ENCODE measurements at places on chromosomes 1 and 21.
A peak's percentile ranks its signal among the peaks of the same experiment; 100 is the strongest.

- DNase-seq = no peak
Measured at GRCh38 chr1:20949871-20950590, 162.9 kb upstream of the HP1BP3 start.

- DNase-seq = peak; percentile 11
Measured at GRCh38 chr1:81305997-81306452, 494.7 kb upstream of the ADGRL2 start.

- no peak for DNase-seq
Measured at GRCh38 chr1:101741910-101742309, 254.8 kb downstream of the OLFM3 start.

GRCh38 chr1:203930342-203930741 is 68.9 kb downstream of the SNRPE start:
- DNase-seq = no peak

- peak; percentile 13 for DNase-seq
Measured at GRCh38 chr1:222546548-222547259, 1.2 kb downstream of the HHIPL2 start.

DNA sequence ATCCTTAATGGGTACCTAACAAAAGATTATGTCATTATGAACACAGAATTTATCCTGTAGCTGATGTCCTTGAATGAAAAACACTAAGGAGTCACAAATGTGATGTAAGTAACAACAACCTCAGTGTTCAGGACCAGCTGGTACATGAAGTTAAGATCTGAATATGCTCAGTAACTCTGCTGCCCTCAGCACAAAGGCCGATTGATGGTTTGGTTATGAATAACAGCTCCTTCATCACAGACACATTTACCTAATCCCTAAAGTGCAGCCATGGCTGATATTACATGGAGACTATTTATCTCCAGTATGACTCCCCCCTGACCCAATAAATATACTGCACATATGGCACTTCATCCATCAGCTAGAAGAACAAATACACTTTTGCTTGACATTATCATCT is 75.2 kb downstream of the PLPPR5 start:
- DNase-seq = no peak

- no peak for DNase-seq
Measured at GRCh38 chr1:215636258-215636965, 69.3 kb downstream of the KCTD3 start.

GRCh38 chr1:221739018-221739676 is 2.7 kb downstream of the DUSP10 start:
- peak; percentile 18 for DNase-seq

DNA sequence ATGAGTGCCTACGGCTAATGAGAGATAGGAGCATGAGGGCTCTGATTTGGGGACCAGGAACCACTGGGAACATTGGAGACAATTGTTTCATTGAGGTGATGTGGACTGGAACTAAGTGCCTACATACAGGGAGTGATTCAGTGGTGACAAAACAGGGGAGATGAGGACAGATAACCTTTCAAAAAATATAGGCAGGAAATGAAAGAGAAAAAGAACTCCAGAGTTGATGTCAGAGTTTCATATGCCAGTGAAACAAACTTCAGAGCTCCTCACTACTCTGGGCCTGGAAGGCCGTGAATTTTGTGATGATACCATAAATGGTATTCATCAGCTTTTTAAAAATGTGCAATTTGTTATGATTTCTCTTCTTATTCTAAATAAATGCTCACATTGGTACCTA is 39.3 kb downstream of the FASLG start:
- no peak for DNase-seq

DNA sequence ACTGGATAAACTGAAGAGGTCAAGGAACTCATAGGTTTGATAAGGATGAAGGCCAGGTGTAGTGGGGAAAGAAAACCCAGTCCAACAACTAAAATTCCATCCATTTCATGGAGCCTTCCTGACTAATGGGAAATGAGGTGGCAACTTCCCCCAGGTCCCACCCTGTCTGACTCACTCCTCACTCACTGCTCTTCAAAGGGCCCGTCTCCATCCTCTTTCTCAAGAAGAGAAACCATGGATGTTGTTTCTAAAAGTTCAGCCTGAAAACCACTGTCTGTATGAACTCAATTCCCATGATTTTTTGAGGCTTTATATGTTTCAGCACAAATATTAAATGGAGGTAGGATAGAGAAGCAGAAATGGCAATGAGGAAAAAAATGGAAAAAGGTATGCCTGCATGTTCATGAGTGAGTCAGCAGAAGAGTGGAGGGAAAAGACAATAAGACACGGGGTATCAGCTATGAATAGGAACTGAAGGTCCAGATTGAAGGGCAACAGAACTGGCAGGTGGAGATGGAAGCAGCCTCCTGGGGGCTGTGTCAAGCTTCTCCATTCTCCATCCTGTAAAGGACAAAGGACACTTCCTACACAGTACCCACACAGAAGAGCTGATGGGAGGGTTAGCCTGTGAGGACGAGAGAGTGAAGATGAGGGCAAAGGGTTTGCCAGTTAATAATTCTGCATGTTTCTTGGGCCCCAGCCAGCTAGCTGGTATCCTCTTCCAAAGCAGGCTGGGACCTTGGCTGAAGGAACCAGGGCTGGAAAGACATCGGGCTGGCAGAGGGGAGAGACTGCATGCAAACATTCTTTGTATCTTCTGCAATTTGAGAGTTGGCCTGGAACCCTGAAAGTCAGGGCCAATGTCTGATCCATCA is 5.5 kb upstream of the ELOVL1 start:
- DNase-seq = peak; percentile 45

DNA sequence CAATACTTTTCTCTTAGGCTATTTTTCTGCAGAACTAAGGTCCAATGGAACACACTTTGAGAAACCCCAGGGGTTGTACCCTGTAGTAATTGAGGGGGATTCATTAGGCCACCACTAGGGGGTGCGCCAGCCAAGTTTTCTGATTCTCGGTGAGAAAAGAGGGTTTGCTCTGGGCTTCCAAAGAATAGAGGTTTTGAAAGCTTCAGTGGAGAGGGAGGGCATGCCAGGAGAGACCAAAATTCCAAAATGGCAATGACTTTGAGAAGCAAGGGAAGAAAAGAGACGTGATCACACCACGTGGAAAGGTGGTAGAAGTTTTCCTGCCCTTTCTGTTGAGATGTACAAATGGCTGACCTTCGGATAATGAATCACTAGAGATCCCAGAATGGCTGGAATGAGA is 323.3 kb downstream of the RPS6KC1 start:
- peak; percentile 90 for DNase-seq

DNA sequence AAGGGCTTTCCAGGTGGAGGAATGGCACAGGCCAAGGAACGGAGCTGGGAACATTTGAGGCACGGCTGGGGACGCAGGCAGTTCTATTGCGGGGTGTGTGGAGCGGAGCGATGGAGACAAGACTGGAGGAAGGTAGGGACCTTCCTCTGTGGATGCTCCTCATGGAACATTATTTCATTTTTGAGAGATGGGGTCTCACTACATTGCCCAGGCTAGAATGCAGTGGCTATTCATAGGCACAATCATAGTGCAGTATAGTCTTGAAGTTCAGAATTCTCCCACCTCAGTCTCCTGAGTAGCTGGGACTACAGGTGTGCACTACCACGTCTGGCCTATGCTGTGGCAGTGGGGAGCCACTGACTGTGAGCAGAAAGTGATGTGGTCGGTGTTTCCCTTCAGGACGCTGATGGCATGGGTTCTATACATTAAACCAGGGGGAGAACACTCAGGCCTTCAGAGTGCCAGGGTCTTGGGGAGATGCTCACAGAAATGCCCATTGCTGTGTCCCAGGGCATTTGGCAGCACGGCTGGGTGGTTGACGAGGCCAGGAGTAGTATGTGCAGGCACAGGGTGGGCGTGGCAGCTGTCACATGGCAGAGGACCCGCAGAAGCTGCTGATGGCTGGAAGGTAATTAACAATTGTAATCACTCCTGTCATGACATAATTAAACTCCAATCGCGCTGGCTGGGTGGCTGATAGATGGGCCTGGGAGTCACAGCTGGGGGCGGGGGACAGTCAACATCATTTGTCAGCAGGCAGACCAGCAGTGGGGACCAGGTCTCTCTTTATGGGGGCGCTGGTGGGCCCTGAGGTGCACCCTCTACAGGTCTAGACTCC is 40.8 kb upstream of the ACOT11 start:
- DNase-seq = no peak

DNA sequence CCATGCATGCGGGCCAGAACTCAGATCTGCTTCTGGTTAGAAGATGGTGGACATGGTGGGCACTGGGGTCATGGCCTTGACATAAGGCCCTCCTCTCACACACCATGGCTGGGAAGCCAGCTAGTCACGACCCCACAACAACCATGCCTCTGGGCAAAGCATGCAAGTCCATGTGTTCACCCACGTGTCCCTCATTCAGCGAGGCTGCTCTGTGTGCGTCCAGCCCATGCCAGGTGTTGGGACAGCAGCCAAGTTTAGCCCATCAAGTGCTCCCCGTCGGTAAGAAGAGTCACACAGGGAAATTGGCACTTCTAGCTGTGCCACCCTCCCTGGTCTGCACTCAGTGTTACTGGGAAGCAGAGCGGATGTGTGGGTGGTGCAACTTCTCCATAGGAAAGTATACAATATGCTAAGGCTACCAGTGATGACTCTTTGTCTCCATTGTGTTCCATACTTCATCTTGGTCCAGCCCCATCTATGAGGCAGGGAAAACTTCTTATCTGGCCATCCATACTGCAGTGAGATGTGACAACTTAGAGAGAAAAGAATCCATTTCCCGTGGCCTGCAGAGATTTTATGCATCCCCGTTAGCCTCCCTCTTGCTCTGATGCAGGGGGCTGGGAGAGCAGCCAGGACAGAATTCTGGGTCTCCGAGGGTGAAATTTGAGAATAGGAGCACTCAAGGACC is 198.0 kb downstream of the GRIK3 start:
- no peak for DNase-seq

DNA sequence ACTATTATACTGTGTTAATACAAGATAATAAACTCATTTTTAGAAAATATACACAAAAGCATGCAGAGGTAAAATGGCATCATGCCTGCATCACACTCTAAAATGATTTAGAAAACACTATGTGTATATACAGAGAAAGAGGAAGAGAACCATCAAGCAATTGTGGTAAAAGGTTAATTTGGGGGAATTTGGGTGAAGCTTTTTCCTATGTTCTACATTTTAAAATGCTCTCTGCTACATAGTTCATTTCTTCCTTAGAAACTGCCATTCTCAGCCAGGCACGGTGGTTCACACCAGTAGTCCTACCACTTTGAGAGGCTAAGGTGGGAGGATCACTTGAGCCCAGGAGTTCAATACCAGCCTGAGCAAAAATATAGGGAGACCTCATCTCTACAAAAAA is 44.1 kb downstream of the GON4L start:
- no peak for DNase-seq

DNA sequence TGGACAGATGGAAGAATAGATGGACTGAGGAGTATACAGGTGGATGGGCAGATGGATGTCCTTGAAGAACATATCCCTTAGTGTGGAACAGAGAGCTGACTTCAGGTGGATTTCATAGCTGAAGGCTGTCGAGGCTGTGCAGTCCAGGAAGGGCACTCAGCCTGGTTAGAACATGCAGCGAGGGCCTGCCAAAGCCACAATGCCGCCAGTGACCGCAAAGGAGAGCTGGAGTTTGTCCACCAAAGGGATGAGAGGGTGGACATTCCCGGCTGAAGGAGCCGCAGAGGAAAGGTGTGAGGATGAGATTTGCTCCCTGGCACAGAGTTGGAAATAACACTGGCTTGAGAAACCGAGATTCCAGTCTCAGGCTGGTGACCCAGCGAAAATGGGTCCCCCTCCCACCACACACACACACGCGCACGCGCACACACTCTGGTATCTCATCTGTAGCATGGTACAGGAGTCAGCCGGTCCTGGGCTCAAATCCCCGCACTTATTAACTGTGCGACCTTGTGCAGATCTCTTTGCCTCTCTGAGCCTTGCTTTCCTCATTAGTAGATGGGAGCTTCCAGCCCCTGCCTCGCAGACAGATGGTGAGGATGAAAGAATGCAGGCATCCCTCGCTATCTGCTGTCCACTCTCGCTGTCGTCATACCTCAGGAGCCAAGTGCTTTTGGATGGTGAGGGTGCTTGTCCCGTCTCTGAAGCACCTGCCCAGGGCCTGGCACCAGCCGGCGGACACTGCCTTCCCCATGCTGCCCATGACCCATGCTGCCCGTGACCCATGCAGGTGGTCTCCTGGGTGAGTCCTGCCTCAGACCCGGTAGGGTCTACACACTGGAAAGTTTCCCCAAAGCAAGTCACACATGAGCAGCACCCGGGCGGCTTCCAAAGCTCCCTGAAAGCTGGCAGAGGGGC is 26.8 kb upstream of the EFHD2 start:
- no peak for DNase-seq

GRCh38 chr1:112673592-112674439 is 643 bp upstream of the MOV10 start:
- peak; percentile 6 for DNase-seq

Data from Calu3 (cell line).